Kidney glomerular epithelial cell (primary cell): ENCODE measurements at places on chromosomes 5 and 9.
A peak's percentile ranks its signal among the peaks of the same experiment; 100 is the strongest.

- peak; percentile 94 for DNase-seq
Observed at GRCh38 chr5:13591621-13592020, 352.9 kb downstream of the DNAH5 start.

- DNase-seq: no peak
Observed at GRCh38 chr5:146071171-146071570, 34.2 kb downstream of the PLAC8L1 start.

- DNase-seq: no peak
Observed at GRCh38 chr9:37210737-37211523, 90.6 kb downstream of the ZCCHC7 start.

- peak; percentile 64 for DNase-seq
Observed at GRCh38 chr5:89117124-89117644, 234.2 kb upstream of the MEF2C start.

GRCh38 chr9:114590328-114590727 lies 2.8 kb downstream of the ATP6V1G1 start:
- DNase-seq: no peak

DNA sequence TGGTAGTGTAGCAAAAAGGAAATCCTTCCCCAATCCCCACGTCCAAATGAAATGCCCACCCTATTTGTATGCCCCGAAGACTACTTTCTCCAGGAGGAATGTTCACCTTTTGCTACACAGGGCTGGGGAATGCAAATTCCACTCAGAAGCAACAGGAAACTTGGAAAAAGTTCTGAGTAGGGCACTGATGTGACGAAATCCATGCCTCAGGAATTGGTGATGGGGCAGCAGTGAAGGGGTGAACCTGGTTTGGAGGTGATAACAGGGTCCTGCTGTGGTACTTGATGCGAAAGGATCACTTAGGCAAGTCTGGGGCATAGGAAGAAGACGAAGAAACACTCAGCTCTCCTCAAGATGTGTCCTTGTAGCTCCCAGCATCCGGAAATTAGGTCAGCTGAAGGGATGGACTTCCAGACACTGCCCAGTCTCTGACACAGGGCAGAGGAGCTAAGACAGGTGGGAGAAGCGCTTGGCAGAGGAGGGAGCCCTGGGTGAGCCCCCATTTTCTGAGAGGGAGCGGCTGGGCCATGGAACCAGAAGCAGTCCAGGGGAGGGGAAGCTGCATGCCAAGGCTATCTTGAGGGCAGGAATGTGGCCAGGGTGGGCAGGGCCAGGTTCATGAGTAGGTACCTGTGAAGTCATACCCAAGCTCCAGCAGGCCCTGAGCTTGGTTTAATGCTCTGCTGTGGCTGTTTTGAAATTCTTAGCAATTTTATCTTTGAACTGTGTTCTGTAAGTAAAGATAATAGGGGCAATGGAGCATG lies 22.2 kb upstream of the MVB12B start:
- no peak for DNase-seq

- no peak for DNase-seq
Observed at GRCh38 chr9:35771075-35771433, 17.0 kb upstream of the MSMP start.

DNA sequence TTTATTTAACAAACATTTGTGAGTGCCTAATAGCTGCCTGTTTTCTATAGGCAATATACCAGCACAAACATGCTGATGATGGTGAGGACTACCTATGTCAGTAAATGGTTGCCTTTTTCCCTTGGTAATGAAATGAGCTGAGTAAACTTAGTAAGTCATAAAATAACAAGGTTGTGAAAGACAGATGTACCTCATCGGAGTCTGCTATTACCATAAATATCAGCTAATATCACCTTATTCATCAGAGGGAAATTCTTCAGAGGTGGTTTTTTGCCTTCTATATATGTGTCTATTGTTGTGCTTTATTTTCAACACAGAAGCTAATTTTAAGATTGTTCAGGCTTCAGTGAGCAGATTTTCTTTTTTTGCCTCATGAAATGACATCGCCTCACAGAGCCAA lies 1040.5 kb downstream of the DTWD2 start:
- DNase-seq: no peak

- DNase-seq: no peak
Observed at GRCh38 chr5:5414999-5415398, 7.5 kb upstream of the ICE1 start.

DNA sequence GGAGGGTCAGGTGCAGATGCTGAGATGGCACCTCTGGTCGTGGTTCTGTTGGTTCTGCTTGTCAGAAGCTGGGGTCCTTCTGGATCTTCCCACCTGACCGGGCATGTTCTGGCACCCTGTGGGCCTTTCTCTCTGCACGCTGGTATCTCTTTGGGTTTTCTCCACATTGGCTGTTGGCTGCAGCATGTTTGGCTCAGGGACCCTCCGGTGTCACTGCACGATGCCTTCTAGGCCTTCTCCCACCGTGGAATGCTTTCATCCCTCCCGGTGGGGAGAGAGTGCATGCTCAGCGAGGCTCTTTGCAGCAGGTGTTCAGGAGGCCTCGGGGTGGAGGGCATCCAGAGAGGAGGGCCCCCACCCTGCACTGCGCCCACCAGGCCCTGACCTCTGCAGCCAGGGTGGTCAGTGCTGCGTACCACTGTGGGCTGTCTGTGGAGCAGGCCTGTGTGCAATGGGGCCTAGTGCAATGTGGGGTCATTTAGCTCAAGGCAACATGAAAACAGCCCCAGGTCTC lies 119.4 kb downstream of the WNK2 start:
- no peak for DNase-seq

DNA sequence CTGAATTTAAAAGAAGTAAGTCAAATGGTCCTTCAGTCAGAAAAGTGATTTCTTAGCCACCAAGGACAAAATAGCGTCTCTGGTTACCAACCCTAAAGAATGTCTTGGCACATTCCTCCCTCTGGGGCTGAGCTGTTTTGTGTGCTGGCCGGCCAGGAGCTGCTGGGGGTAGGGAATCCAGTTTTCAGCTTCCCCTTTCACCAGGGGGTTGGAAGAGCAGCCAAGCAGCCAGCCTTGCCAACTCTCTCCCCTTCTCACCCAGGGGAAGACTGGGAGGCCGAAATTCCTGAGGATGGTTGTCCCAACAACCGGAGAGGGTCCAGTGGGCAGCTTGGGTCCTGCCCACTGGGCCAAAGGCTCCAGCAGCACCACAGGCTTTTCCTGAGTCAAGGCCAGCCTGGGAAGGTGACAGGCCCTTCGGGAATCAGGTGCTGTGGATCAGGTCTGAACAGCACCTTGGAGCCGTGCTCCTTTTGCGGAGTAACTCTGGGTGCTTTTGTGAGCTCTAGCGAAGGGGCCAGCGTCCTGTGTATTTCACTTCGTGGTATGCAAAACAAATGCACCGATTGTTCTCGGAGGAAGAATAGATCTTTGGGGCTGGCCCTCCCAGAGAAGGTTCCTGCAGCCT lies 4.2 kb downstream of the WWC1 start:
- peak; percentile 89 for DNase-seq

- DNase-seq: no peak
Observed at GRCh38 chr5:118440496-118440895, 547.9 kb downstream of the DTWD2 start.

- peak; percentile 42 for DNase-seq
Observed at GRCh38 chr9:126719618-126720031, 85.2 kb upstream of the ZBTB43 start.
